Dorsolateral prefrontal cortex (tissue), 122 donors: ENCODE measurements at places on chromosomes 5 and 9.

DNA sequence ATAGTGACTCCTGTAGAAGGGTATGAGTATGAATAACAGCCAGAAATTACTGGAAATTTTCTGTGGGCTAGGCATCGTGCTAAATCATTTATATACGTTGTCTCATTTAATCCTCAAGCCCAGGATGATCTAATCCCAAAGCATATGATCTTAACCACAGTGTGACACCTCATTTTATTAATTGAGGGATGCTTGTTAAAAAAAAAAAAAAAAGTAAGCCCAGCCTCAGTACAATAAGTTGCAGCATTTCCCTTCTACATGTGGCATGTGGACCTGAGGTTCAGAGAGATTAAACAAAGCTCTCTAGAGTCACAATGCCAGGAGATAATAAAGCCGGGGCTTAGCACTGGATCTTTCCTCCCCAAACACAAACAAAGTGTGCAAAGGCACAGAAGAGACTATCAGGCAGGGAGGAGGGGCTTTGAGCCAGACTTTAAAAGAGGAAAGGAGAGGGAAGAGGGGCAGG lies 49.5 kb downstream of the KLF4 start:
- no peak for DNase-seq

DNA sequence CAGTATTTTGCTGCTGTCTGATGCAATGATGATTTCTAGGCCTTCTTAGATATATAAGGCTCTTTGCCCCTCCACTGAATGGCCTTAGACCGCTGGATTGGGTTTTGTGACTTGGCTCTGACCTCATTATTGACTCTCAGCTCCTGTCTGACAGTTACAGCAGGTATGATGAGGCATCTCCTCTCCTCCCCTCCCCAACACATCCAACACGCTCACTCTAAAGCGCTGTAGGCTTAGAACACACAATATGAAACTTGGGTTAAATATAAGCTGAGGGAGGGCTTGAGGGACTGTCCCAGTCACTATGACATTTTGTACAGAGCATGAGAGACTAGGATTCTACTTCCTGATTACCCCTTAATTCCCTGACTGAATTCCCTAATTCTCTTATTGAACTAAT lies 18.8 kb upstream of the CER1 start:
- DNase-seq, result no peak

DNA sequence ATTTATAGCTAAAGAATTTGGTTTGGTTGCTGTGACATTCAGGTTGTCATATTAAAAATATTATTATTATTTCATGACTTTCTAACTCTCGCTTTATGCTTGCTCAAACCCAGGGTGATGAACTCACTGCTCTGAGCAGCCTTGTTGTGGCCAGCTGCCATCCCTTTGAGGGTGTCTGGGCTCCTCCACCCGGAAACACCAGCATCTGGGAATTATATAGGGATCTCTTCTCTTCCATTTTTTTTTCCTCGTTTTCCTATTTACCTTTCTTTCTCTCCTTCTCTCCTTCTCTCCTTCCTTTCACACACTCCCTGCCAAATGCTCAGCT lies 355.8 kb upstream of the SMARCA2 start:
- DNase-seq, result no peak

GRCh38 chr5:75831561-75831960 lies 114.3 kb upstream of the POC5 start:
- DNase-seq, result no peak

DNA sequence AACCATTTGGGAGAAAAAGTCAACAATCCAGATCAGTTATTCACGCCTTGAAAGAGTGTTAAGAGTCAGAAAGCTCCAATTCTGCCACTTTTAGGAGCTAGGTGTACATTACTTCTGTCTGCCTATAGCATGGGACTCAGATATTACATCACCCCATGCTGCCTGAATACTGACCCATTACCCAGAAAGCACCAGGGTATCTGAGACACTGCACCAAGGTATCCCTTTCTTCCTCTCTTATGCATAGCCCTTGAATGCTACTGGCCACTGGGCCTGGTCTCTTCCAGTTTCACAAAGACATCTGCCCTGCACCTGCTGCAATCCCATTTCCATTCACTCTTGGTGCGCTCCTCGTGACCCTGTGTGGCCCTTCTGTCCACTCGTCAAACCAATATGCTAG lies 2.6 kb downstream of the STRBP start:
- no peak for DNase-seq

DNA sequence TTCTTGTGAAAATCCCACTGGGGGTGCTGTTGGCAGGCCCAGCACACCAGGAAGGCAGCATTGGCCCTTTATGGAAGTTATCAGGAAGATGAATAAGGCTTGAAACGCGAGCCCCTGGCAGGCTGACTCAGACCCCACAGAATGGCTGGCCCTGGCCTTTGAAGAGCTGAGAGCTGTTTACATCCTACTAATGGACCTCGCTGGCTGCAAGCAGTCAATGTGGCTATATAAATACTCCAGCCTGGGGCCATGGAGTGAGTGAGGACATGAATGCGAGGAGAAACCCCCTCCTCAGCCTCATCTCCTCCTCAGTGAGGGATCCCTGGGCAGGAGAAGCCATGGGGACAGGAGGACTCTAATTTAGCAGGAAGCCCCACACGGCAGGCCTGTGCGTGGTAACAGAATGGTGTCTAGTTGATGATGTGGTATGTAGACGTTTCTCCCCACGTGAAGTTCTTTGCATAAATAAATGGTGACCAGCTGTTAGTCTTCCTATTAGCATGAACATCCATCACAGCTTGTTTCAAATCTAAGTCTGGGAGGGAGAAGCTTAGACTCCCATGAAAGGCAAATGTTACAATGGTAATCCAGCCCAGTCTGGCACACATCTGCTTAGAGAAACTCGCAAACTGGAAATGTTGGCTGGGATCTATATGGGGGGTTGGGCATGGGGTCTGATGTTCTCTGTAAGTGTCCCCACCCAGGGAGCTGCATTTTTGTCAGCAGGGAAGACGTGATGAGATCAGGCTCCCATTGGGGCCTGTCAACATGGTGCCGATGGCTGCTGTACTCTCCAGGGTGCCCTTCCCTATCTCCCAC lies 175.1 kb upstream of the PITX1 start:
- DNase-seq, result no peak

DNA sequence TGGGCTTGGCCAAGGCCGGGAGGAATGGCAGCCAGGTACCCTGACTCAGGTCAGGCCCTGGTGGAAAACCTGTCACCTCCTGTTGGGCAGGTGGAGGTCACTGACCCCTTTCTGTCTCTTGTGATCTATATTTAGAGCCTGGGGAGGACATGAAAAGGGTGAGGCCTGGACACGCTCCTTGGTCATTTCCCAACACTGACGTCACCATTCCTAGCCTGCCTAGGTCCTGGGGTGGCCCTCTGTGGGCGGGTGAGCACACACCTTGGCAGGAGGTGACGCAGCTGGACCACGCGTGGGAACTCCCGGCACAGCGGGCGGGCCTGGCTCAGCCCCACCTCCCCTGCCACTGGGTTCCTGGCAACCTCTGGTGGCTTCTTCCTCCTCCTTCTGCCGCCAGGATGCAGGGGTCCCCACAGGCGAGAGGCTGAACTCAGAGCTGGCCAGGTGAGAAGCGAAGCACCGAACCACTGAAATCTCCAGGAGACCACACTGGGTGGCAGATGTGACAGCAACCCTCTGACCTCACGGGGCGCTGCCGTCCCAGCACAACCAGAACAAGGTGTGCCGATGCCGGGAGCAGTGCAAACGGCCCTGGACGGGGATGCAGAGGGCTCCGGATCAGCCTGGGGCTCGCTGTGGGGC lies 6.4 kb upstream of the RALGDS start:
- no peak for DNase-seq

- DNase-seq, result no peak
Observed at GRCh38 chr9:5025416-5025815, 40.3 kb downstream of the JAK2 start.

DNA sequence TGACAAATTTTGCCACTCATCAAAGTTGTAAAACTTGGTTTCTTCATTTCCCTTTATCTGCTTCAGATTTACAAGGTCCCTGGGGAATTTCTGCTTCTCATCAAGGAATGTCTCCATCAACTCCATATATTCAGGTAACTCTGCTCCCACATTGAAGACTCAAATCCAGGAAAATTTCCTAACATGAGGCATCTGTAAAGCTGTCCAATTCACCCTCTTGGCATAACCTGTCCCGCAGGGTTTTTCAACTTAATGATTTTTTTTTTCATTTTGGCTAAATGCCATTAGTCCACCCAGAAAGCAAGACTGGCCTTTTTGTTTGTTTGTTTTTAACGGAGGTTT lies 50.2 kb upstream of the SLC30A5 start:
- no peak for DNase-seq

DNA sequence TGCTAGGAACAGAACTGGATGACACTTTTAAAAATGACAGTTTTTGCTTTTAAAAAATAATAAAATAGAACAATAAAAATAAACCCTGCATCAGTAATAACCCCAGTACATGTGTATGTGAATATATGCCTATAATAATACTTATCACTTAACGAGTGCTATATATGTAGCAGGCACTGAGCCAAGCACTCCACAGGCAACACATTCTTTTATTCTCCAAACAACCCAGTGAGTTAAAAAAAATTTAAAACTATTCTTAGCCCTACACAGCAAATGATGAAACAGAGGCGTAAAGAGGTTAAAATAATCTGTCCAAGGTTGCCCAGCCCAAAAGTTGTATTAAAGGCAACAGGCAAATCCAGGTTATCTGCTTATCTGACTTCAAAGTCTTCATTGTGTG lies 124.5 kb upstream of the SMIM23 start:
- DNase-seq, result no peak

GRCh38 chr5:100188339-100188738 lies 346.8 kb upstream of the FAM174A start:
- no peak for DNase-seq
